ENCODE measurements at places on chromosomes 5 and 9.

DNA sequence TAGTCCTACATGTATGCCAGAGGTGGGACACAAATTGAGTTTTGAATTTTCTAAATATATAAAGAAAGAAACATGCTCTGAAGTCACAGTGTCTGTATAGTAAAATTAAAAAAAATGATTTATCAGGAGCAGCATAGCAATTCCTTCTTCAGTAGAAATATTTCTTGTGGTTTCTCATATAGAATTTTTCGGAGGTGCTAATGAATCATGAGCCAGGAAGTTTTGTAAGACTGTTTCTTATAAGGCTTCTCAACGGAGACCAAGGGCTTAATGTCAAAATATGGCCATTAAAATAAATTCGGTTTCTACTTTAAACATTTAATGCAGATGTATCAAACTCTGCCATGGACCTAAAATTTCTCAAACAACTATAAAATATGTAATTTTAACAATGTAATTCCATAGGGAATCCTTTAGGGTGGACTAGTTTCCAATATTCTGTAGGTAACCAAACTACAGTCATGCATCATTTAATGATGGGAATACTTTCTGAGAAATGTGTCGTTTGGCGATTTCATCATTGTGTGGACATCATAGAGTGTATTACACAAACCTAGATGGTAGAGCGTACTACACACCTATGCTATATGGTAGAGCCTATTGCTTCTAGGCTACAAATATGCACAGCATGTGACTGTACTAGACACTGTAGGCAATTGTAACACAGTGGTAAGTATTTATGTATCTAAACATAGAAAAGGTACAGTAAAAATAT is 66.3 kb downstream of the ANKRD55 start:
- no peak for DNase-seq

- DNase-seq, result no peak
Measured at GRCh38 chr5:172687940-172688339, 46.9 kb downstream of the NEURL1B start.

DNA sequence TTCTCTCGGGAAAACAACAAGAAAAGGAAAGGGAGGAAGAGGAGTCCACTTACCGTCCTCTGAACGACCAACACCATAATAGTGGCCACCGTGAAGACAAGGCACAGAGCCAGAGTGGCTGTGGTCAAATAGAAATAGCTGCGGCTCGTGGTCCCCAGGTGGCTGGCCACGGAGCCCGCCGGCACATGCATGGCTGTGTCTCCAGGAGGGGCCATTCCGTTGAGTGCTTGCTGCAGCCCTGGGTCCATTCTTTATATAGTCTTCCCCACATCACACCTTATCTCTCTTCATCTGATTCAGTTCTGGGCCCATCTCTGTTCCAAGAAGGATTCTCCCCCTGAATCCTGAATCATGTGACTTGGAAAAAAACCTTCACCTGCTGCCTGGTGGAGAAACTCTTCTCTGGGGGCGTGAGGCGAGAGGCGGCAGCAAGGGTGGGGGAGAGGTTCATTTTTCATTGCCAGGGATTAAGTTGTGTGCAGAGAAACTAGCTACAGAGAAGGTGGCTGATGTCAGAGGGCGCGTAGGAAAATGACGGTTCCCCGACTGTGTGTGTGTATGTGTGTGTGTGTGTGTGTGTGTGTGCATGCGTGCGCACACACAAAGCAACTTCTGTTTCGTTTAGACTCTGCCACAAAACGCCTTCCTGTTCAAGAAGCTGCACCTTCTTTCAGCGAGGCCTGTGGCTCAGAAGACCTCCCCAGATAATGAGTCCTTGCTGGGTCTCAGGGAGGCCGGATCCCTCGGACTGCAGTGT is at the start of gene TNFSF8:
Gene TNFSF8 (minus strand): TSS at position 536 of the 757 bp plus-strand sequence. CDS start 288 bp downstream, at position 248.
- DNase-seq, result no peak

GRCh38 chr5:84535281-84535680 is 150.6 kb upstream of the EDIL3 start:
- no peak for DNase-seq

DNA sequence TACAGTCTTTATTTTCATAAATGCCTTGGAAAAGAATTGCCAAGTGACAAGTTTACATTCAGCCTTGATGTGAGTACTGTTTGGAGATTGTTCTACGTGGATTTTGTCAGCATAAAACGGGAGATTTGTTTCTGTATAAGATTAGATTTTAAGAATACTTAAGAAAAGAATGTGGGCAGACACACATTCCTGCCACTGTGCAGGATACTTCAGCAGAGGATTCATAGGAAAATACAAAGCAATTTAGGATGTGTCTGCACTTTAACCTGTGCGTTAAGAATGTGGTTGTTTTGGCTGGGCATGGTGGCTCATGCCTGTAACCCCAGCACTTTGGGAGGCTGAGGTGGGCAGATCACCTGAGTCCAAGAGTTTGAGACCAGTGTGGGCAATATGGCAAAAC is 37.2 kb downstream of the GPR107 start:
- DNase-seq, result no peak

DNA sequence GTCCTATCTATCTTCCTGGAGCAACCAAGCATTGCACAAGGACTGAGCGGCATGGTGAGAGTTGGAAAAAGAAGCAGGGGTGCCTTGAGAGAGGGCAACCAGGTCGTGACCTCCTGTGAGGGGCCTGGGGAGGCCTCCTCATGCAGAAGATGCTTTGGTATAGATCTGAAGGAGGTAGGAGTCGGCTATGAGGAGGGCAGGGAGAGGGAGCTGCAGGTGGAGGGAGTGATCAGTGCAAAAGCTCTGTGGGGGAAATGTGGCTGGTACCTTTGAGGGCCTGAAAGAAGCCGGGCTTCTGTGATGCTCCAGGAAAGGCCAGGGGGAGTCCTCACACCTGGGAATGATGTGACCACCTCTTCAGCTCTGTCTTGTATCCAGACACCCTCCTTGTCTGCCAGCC is 3.6 kb upstream of the SLC25A48 start:
- DNase-seq, result peak; percentile 31

DNA sequence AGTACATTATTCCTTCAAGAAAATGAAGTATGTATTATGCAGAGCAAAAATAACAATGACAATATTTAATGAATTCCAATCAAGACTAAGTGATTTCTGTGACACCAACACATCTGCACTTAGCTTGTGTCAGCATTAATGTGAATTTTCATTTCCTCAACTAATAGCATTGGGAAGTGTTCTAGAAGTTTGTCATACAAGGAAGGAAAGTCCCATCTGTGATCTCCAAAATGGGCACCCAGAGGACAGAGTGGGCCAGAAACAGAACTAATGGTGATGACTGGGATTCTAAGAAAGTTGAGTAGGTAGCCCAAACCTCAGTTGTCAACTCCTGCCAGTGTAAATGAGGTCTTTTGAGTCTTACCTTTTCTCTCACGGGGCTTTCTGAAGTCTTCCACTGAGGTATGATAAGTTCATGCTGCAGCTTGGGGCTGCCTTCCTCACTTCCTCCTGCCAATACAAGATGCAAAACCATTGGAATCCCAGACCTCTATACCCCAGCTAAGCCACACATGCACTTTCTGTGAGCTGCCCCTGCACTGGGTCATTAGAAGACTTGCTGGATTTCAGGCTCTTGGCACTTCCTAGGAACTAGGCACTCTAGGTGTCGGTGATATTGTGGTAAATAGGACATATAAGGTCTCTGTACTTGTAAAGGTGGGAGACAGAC is 4.9 kb downstream of the ADAM19 start:
- no peak for DNase-seq

DNA sequence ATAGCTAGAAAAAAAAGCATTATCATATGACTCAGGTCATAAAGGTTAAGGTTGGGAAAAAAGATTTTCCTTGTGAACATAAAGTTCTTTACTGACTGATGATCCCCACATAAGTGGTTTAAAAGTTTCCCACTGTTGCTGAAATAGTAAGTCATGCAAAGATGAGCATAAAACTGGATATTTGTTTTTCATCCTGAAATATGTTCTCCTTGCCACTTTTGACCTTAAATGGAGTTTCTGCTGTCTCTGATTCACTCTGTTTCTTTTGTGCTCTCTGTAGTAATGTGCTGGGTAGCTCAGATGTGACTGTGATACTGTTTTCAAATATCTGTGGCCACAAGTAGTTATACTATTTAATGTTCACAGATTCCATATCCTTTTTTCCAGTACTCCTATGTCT is 162.5 kb upstream of the GAS1 start:
- no peak for DNase-seq

GRCh38 chr5:61251874-61252642 is 80.0 kb upstream of the ZSWIM6 start:
- DNase-seq, result no peak

All from ecto neural progenitor cell (in vitro differentiated cells).